ENCODE measurements at places on chromosomes 5 and 9.

DNA sequence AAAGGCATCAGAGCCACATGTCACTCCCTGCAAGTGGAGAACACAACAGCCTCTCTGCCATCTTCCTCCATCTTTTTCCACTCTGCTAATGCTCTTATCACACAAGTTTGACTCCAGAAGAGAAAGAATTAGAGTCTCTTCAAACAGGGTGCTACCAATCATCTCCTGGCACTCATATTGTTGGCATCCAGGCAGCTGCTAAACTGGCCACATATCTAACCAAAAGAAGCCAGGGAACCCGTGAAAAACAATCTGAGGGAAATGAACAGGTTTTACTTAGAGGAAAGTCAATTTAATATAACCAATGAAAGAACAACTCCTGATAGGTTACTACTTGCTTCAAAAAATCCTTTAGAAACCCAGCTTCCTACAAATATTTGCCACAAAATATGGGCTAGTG is 117.2 kb downstream of the SLC25A46 start:
- no peak for DNase-seq

- no peak for DNase-seq
Measured at GRCh38 chr9:125509476-125509875, 197.5 kb downstream of the MAPKAP1 start.

- DNase-seq: no peak
Measured at GRCh38 chr5:172730981-172731679, 39.9 kb downstream of the DUSP1 start.

DNA sequence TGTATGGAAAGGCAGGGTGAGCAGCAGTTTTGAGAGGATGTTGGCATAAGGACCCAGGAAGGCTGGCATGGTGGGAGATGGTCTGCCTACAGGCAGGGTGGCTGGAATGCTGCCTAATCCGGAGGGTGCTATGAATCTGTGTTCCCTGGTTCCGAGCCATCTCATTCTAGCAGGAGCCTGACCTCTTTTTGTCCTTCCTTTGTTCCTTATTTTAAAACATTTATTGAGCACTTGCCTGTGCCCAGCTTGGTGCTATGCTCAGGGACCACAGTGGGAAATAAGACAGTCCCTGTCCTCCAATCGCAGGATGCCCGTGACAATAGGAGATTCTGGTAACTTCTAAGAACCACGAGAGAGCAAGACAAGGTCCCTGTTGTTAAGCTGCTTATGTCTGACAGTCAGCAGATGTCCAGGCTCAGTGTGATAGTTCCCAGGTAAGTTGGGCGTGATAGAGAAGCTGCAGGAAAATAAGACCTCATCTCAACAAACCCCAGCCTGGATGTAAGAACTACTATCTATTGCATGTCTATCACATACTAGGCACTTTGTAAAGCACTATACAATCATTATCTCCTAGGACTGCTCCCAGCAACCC is 9.1 kb upstream of the ZBTB34 start:
- DNase-seq: no peak

DNA sequence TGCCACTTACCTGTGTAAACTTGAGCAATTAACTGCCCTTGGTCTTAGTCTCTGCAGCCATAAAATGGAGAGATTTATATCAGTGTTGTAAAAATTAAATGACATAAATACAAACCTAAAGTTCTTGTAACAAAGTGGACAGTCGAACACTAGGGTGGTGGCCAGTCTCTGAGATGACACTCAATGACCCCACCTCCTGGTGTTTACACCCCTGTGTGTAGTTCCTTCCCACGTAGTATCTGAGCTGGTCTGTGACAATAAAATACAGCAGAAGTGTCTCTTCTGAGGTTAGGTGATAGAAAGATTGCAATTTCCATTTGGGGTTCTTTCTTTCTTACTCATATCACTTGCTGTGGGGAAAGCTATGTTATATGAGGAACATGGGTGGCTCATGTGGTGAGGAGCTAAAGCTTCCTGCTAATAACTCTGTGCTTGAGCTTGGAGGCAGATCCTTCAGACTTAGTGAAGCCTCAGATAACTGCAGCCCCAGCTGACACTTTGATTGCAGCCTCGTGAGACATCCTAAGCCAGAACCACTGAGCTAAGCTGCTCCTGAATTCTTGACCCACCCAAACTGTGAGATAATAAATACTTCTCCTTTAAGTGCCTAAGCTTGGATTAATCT is 173.4 kb upstream of the CHD1 start:
- no peak for DNase-seq

- DNase-seq: no peak
Measured at GRCh38 chr5:107359916-107360234, 310.9 kb downstream of the EFNA5 start.

DNA sequence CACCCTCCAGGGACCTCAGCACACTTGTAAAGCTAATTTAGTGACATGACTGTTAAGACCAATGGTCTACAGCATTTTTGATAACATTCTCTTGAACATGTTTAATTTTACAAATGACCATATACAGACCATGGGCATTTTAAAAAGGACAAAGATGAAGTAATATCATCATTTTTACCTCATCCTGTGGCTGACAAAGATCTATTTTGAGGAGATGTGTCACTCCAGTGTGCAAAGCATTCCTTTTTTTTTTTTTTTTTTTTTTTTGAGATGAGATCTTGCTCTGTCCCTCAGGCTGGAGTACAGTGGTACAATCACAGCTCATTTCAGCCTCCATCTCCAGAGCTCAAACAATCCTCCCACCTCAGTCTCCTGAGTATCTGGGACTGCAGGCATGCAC is 118.2 kb upstream of the TBC1D2 start:
- DNase-seq: no peak

GRCh38 chr5:109102096-109102690 is 307.6 kb downstream of the PJA2 start:
- DNase-seq: no peak

- DNase-seq: no peak
Measured at GRCh38 chr9:132082188-132082587, 2.5 kb upstream of the MED27 start.

DNA sequence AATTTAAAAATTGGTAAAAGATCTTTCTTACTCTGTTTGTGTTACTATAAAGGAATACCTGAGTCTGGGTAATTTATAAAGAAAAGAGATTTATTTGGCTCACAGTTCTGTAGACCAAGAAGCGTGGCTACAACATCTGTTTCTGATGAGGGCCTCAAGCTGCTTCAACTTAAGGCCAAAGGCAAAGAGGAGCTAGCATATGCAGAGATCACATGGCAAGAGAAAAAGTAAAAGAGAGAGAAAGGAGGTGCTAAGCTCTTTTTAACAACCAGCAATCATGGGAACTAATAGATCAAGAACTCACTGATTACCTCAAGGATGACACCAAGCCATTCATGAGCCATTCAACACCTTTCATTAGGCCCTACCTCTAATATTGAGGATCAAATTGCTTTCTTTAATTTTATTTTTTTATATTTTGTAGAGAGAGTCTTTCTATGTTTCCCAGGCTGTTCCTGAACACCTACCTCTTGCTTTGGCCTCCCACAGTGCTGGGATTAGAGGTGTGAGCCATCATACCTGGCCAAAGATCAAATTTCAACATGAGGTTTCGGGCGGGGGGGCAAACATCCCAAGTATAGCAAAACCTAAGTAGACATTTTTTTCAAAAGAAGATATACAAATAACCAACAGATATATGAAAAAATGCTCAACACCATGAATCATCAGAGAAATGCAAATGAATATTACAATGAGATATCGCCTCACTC is 16.0 kb upstream of the SHC3 start:
- no peak for DNase-seq

GRCh38 chr9:109507421-109507838 is 9.3 kb upstream of the PTPN3 start:
- no peak for DNase-seq
